ENCODE measurements at places on chromosomes 7 and 10.

DNA sequence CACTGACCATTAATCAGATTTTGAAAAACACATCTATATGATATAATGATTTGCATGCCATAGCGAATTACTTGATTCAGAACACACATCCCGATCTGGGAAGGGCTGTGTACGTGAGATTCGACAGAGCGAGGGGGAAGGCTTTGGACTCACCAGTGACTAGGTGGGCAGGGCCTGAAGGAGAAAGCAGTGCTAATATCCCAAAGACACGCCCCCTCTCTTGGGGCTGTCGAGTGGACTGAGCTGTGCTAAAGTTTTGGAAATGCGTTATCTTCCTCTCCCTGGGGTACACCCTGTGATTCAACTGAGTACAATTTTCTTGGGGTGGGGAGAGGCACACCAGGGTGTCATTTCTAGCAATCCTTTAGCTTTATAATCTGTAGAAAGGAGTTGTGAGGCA lies 1.8 kb downstream of the LRRC17 start:
- DNase-seq, result peak; percentile 70

- DNase-seq, result no peak
Measured at GRCh38 chr7:114864278-114864677, 57.6 kb upstream of the MDFIC start.

- DNase-seq, result no peak
Measured at GRCh38 chr10:23146258-23146657, 45.9 kb upstream of the PTF1A start.

DNA sequence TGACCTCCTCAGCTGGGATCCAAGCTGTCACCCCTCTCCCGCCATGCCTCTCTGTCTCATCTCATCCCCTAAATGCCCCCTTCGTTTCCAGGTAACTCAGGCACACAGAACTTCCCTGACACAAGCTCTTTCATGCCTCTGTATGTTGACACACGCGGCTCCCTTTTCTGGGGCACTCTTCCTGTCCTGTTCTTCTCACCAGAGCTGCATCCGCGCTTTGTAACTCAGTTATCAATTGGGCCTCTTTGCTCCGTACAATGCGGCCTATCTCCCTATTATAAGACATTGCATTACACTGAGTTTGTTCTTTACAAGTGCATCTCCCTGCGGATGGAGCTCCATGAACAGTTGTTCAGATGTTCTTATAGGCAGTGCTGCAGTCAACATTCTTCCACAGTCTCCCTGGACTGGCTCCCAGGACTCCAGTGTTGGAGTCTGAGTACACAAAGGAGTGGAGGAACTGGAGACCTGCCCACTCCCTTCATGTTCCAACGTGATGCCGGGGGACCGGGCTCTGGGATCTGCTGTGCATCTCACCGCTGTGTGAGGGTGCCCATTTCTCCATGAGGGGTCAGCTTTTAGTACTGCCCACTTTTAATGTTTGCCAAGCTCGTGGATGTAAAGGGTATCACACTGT lies 56.9 kb upstream of the TNS3 start:
- no peak for DNase-seq
